Hematopoietic multipotent progenitor cell (in vitro differentiated cells): ENCODE measurements at places on chromosomes 2 and 18. TPM values are rescaled to one million over a fixed set of nuclear protein-coding genes. Genes with fewer than 3 reads are reported as not detected.

The GALNT14 gene
- 12.9 TPM for total RNA-seq

GRCh38 chr18:41378598-41378997, 576.4 kb upstream of the PIK3C3 start:
- no peak for DNase-seq

DNA sequence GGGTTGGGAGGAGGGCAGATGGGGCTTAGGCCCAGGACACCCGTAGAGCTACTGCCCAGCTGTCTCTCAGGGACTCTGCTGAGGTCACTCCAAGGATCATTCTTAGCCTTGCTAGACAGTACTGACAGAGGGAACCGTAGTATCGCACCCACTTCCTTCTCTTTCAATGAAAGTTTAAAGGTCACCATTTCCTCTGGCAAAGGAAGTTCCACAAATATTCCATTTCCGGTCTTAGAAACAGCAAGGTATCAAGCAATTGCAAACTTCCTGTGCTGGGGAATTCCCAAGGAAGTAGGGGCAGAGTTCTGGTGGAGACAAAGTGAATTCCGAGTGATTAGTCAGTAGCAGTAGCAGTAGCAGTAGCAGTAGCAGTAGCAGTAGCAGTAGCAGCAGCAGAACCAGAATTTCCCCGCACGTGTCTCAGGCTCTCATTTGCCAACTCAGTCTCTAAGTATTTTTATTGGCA, 24.7 kb downstream of the IL1B start:
- no peak for DNase-seq

GRCh38 chr2:189188115-189188805, 8.7 kb upstream of the COL5A2 start:
- DNase-seq = no peak

- DNase-seq = no peak
Measured at GRCh38 chr2:120715353-120715752, 20.3 kb upstream of the GLI2 start.

DNA sequence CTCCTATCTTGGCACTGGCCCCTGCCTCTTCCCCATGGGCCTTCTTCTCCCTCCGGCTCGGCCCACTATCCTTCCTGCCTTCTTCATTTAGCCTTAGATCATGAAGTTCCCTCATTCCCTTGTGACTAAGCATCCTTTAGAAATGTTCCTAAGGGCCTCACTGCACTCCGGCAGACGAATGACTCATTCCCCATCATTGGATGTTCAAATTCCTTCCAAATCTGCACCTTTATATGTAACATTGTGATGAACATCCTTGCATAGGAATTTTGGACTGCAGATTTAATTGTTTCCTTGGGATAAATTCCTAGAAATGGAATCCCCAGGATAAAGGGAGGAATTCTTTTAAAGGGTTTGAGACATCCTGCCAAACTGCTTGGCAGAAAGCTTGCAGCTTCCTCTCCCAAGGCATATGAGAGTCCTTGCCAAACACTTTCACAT, 19.0 kb downstream of the CRACDL start:
- no peak for DNase-seq

DNA sequence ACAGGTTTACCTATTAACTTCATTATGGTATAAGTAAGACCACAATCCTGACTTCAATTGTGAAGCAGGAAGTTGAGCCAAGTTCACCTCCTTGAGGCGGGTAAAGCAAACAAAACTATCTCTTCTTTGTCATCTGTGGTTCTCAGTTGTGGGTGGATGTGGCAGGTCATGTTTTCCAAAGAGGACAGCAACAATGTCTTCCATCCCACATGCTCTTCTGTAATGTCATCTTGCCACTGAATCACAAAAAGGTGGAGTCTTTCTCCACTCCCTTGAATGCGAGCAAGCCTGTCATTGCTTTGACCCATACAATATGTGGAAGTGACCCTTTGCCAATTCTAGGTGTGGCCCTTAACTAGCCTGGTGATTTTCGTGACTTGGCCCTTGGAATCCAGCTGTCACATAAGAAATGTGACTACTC, 98.7 kb downstream of the GRB14 start:
- no peak for DNase-seq

- no peak for DNase-seq
Measured at GRCh38 chr18:59063300-59063906, 76.3 kb upstream of the SEC11C start.
